Suprapubic skin (tissue), 4 donors: ENCODE measurements at places on chromosomes 12 and 14. TPM values are rescaled to one million over a fixed set of nuclear protein-coding genes. Genes with fewer than 3 reads are reported as not detected.
A peak's percentile ranks its signal among the peaks of the same experiment; 100 is the strongest.

The SERPINA3 gene
- 77.2 TPM for total RNA-seq

The OTX2 gene
- total RNA-seq, result not detected

The SRRM4 gene
- total RNA-seq, result not detected

The IAPP gene
- total RNA-seq, result not detected

The HIP1R gene
- total RNA-seq, result 289 TPM

DNA sequence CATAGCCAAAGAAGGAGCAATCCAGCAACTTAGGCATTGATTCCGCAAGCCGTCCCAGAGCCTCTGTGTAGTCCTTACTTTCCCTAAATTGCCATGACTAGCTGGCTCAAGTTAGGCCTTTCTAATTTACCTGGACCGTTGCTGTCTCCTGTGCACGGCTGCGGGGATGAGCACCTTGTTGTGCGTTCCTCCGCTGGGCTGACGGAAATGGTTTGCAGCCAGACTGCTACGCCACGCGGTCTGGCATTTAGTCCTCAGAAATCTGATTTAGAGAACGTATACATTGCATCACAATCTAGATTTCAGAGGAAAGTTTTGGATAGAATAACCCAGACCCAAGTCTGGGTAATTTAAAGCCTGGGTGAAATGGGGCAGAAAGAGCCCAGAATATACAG, 133.2 kb upstream of the ARHGAP5 start:
- no peak overlapping the region for H3K4me3 ChIP-seq
- no peaks in the 10 kb centered on the region for H3K27me3 ChIP-seq
- no peak overlapping the region for H3K27ac ChIP-seq
- H3K4me1 ChIP-seq, result peaks cover 11% of the 10 kb centered on the region
- no peaks in the 10 kb centered on the region for H3K36me3 ChIP-seq

DNA sequence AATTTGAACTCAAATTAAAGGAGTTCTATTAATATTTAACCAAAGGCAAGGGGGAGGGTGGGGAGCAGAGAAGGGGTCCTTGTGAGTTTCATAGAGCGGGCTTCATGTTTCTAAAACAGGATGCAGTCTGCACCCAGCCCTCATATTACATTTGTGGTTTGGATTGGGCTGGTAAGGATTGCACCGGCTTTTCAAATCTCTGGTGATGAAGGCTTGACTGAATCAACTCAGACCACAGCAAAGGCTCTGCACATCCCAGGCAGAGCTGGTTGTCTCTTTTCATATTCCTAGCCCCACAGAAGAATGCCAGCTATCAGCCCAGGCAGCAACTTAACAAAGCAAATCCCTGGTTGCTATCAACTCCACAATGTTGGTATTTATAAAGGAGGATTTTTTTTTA, 1221.4 kb downstream of the VRK1 start:
- H3K36me3 ChIP-seq, result no peaks in the 10 kb centered on the region
- no peaks in the 10 kb centered on the region for H3K4me1 ChIP-seq
- no peak for DNase-seq
- H3K4me3 ChIP-seq, result no peak overlapping the region
- H3K27me3 ChIP-seq, result no peaks in the 10 kb centered on the region

- H3K36me3 ChIP-seq, result no peaks in the 10 kb centered on the region
- H3K4me3 ChIP-seq, result no peak overlapping the region
- DNase-seq, result no peak
- peaks cover 16% of the 10 kb centered on the region for H3K4me1 ChIP-seq
- H3K27me3 ChIP-seq, result no peaks in the 10 kb centered on the region
These were observed 23.0 kb downstream of the TSHR start for GRCh38 chr14:80978403-80978802.

DNA sequence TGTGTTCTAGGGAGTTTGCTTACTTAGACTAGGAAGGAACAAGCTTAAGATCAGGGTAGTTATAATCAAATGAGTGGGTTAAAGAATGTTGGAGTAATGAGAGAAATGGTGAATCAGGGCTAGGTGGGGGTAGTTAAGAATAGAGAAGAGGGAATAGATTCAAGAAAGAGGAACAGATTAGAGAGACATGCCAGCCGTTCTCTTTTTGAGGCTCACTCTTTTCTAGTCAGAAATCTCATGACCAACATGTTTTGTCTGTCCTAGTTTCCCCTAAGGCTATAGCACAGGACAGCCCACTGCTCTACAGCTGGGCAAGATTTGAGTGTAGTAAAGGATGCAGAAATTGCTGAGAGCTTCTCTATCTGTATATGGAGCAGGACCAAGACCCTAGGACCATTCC, 258.4 kb downstream of the AKAP6 start:
- no peak overlapping the region for H3K4me3 ChIP-seq
- no peak for DNase-seq
- no peaks in the 10 kb centered on the region for H3K36me3 ChIP-seq
- H3K27me3 ChIP-seq, result no peaks in the 10 kb centered on the region
- no peak overlapping the region for H3K27ac ChIP-seq

- no peak overlapping the region for H3K27ac ChIP-seq
- no peaks in the 10 kb centered on the region for H3K27me3 ChIP-seq
- H3K4me1 ChIP-seq, result peaks cover 14% of the 10 kb centered on the region
- H3K4me3 ChIP-seq, result no peak overlapping the region
- no peaks in the 10 kb centered on the region for H3K36me3 ChIP-seq
- DNase-seq, result no peak
These were observed 1.6 kb upstream of the OTUB2 start for GRCh38 chr14:94024549-94024948.

- no peaks in the 10 kb centered on the region for H3K4me1 ChIP-seq
- H3K27me3 ChIP-seq, result no peaks in the 10 kb centered on the region
- H3K27ac ChIP-seq, result no peak overlapping the region
- DNase-seq, result no peak
These were observed 68.3 kb upstream of the CPM start for GRCh38 chr12:69001251-69001650.

DNA sequence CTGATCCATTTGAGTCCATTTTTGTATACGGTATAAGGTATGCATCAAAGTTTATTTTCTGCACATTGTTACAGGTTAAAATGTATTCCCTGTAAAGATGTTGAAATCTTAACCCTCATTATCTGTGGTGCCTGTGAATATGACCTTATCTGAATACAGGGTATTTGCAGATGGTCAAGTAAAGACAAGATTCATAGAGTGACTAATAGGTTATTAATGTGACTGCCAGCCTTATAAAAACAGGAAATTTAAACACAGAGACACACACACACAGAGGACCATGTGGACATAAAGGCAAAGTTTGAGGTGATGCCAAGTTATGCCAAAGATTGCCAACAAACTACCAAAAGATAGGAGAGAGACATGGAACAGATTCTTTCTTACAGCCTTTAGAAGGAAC, 347.2 kb upstream of the DCN start:
- H3K27me3 ChIP-seq, result no peaks in the 10 kb centered on the region
- no peaks in the 10 kb centered on the region for H3K4me1 ChIP-seq
- H3K36me3 ChIP-seq, result no peaks in the 10 kb centered on the region
- H3K27ac ChIP-seq, result no peak overlapping the region

GRCh38 chr12:100043631-100044030, 58.9 kb upstream of the ANKS1B start:
- H3K4me3 ChIP-seq, result no peak overlapping the region
- DNase-seq, result no peak
- H3K36me3 ChIP-seq, result peaks cover 40% of the 10 kb centered on the region

- H3K36me3 ChIP-seq, result no peaks in the 10 kb centered on the region
- no peaks in the 10 kb centered on the region for H3K27me3 ChIP-seq
- no peak overlapping the region for H3K27ac ChIP-seq
- DNase-seq, result no peak
- no peak overlapping the region for H3K4me3 ChIP-seq
- H3K4me1 ChIP-seq, result no peaks in the 10 kb centered on the region
These were observed 402 bp downstream of the LMNTD1 start for GRCh38 chr12:25552681-25553080.

DNA sequence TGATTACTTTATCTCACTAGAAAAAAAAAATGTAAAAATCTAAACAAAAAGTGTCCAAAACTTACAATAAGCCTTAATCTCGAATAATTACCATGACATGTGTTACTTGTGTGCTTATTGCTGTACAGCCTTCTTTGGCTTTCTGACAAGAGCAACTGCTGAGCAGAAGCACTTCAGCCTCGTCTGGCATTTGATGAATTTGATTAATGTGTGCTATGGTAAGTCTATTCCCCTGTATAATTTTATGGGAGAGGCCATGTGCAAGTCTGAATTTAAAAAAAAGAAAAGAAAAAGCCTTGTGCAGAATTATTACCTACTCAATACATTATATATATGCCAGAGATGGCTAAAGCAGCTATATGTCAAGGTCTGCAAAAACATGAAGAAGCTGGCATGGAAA, 113.9 kb downstream of the AEBP2 start:
- H3K36me3 ChIP-seq, result no peaks in the 10 kb centered on the region
- no peak overlapping the region for H3K4me3 ChIP-seq
- no peaks in the 10 kb centered on the region for H3K27me3 ChIP-seq
- H3K27ac ChIP-seq, result no peak overlapping the region
- peaks cover 12% of the 10 kb centered on the region for H3K4me1 ChIP-seq

GRCh38 chr14:94593376-94593748, 12.1 kb downstream of the SERPINA5 start:
- no peak overlapping the region for H3K4me3 ChIP-seq
- H3K27ac ChIP-seq, result no peak overlapping the region
- no peaks in the 10 kb centered on the region for H3K27me3 ChIP-seq
- no peaks in the 10 kb centered on the region for H3K36me3 ChIP-seq
- H3K4me1 ChIP-seq, result peaks cover 1% of the 10 kb centered on the region
- no peak for DNase-seq

DNA sequence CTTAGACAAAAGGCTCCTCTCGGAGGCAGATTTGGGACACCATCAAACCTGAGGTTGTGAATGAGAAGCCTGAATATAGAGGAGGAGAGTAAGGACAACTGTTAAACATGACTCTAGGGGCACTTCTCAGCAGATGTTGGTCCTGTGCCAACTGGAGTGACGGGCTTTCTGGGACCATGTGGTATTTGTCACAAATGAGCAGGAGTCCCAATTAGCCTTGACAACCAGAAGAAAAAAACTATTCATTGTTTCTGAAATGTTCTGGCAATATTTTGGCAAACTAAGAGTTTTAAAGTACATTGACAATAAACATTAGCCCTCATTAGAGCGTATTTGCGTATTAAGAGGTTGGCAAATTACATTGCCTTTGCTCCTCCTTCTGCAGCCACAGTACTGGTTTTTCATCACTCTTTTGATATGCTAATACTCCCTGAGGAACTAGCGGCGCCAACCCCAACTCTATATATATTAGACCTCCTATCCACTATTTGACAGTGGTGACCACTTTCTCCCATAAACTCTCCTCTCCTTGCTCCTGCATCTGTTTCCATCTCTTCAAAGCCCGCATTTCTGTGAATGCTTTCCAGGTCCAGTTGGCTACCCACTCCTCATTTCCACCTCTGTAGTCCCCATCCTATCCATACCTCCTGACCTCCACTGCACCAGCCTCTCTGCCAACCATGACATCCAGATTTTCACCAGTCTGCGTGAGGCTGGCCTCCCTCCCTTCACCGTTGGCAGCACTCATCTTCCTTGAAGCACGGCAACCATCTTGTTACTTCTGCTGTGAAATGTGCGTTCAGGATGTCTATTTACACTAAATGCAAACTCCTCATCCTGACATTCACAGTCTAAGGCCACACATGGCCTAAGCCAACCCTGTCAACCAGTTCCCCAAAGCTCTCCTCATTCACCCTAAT, 100.7 kb downstream of the ZFC3H1 start:
- no peak overlapping the region for H3K4me3 ChIP-seq
- no peak for DNase-seq
- no peaks in the 10 kb centered on the region for H3K27me3 ChIP-seq
- peaks cover 3% of the 10 kb centered on the region for H3K4me1 ChIP-seq
- no peak overlapping the region for H3K27ac ChIP-seq

DNA sequence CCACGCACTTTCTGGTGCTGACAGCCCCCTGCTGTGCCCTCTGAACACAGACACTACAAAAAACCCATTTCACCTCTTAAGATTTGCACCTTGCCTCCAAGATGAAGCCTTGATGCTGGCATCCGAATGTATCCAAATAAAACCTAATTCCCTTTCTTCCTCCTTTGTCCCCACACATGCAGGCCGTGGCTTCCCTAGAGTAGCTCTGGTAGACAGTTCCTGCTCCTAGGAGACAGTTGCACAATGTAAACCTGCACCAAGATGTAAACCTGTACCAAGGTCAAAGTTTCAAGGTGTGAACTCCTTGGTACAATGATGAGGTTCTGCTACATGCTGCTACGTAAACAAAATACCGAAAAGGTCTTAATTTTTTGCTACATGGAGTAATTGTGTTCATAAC, 625 bp upstream of the ABHD12B start:
- H3K27me3 ChIP-seq, result peaks cover 16% of the 10 kb centered on the region
- no peaks in the 10 kb centered on the region for H3K36me3 ChIP-seq
- no peak overlapping the region for H3K27ac ChIP-seq
- DNase-seq, result no peak

GRCh38 chr12:38825006-38825405, 80.4 kb downstream of the CPNE8 start:
- no peak for DNase-seq
- no peaks in the 10 kb centered on the region for H3K4me1 ChIP-seq
- H3K27ac ChIP-seq, result no peak overlapping the region
- H3K4me3 ChIP-seq, result no peak overlapping the region

DNA sequence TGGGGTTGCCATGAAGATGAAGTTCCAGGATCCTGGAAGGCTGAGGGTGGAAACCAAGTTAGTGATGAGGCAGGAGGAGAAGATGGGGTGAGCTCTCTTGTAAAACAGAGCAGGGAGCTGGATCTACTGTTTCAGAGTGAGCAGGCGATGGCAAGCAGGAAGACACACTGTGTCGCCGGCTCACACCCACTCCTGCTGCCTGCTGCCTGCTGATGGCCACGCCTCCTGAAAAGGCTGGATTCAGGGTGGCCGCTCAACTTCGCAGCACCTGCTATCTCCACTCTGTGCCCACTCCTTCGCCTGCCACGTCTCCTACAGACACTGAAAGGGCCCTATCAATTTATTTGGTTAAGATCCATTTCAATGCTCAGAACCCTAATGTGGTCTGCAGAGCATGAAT, 96.1 kb downstream of the RBM19 start:
- DNase-seq, result no peak
- H3K4me1 ChIP-seq, result no peaks in the 10 kb centered on the region

- no peak for DNase-seq
- no peak overlapping the region for H3K27ac ChIP-seq
- H3K4me1 ChIP-seq, result peaks cover 31% of the 10 kb centered on the region
- peaks cover 90% of the 10 kb centered on the region for H3K27me3 ChIP-seq
These were observed 2.9 kb downstream of the PAX9 start for GRCh38 chr14:36664322-36665193.

DNA sequence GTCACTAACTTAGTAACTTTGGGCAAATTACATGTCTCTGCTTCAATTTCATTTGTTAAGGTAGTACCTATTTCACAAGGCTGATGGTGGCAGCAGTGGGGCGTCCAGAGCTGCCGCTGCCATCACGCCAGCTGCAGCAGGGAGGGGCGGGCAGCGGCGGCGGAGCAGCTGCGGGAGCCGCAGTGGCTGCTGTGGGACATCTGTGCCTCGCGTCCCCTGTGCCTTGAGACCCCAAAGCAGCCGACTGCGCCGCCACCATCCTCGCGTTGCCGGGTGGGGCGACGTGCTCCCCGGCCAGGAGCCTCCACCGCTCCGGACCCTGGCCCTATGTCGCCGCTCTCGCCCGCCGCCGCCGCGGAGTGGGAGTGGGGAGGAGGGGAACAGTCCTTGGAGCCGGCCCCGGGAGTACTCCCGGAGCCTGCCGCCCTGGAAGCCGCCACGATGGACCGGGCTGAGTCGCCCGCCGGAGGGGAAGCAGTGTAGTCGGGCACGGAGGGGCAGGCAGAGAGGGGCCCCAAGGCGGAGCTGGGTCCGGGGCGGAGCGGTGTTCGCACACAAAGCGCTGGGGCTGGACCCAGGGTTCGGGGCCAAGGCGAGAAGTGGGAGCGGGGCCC, 51.4 kb downstream of the A2M start:
- peak overlapping the region; percentile 96 for H3K27ac ChIP-seq
- H3K27me3 ChIP-seq, result no peaks in the 10 kb centered on the region
